Cortex of kidney (tissue), 1 donor: ENCODE measurements at places on chromosomes 1 and 21.

GRCh38 chr1:184033711-184034167 lies 3.8 kb downstream of the COLGALT2 start:
- no peak for DNase-seq

DNA sequence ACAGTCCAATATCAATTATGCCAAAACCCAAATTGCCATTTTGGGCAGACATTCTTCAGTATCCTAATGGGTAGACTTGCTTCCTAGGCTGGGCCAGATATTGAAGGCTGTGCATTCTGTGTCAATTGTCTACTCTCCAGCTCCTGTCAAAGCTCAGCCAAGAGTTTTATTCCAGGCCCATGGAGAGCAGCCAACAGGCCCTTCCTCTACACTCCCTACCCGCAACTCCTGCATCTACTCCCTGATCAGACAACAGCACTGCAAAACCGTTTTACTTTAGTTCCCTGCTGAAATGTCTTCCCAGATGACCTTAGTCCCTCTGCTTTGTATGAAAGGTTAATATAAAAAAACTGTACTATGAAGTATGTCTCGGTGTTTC lies 6.6 kb upstream of the ADORA3 start:
- DNase-seq = no peak

GRCh38 chr1:176101951-176102642 lies 105.0 kb downstream of the COP1 start:
- DNase-seq = no peak

GRCh38 chr1:186536273-186536890 lies 75.5 kb upstream of the PDC start:
- DNase-seq = no peak

DNA sequence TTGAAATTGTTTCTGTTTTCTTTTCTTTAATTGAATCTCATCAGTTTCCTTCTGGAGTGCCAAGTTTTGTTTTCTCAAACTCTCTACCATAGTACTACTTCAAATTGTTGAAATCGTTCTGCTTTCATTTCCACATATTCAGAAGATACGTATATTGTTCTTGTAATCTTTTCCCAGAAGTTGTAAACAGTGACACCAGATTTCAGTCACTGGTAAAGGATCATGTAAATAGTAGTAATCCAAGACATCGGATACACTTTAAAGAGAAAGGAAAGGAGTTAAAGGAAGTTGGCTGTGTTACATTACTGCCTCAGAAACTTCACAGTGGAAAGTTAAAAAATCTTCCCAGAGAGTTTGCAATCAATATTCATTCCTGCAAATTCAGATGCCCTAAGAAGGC lies 67.5 kb downstream of the RGL1 start:
- DNase-seq = no peak

DNA sequence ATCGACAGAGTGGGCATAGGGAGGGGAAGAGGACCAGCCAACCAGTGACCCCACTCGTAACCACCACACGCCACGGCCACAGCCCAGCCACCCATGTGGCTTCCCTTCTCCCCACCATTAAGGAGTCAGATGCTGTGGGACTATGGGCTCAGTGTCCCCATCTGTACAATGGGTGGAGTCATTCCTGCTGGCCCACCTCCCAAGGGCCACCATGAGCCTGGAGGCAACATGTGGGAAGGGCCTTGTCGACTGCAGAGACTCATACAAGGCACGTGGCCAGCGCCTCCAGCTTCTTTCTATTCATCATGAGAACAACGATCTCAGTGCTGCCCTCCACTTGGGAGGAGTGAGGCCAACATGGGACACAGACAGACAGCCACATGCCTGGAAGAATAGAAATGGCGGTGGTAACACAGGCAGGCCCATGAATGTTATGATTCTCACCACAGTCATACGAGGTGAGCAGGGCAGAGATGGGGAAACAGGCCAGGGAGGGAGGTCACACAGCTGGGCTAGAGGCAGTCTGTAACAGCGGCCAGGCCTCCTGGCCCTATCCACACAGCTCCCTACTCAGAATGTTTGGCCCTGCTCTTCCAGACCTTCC lies 16.1 kb downstream of the LRP8 start:
- no peak for DNase-seq

GRCh38 chr1:26281971-26282370 lies 2.1 kb downstream of the SH3BGRL3 start:
- no peak for DNase-seq

GRCh38 chr1:44628962-44629756 lies 45.1 kb downstream of the TMEM53 start:
- no peak for DNase-seq

DNA sequence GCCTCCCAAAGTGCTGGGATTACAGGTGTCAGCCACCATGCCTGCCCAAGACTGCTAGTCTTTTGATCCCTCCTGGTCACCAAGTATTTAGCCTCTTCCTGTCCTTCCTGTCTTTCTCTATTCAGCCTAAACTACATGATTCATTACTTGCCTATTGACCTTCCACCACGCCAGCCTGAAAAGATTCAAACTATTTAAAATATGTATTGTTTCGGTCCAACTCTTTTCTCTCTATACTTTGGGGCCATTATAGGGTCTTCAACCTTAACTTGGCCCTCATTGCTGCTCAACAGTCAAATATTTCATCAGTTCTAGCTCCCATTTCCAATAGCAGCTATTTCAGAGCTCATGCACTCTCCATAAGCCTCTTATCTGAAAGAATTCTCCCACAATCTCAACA lies 153.0 kb downstream of the TNFSF18 start:
- DNase-seq = no peak

- no peak for DNase-seq
Observed at GRCh38 chr1:92291372-92291999, 7.3 kb downstream of the GLMN start.

GRCh38 chr1:221937155-221937953 lies 195.5 kb upstream of the DUSP10 start:
- DNase-seq = no peak

GRCh38 chr1:24828183-24828886 lies 83.1 kb downstream of the CLIC4 start:
- DNase-seq = no peak

DNA sequence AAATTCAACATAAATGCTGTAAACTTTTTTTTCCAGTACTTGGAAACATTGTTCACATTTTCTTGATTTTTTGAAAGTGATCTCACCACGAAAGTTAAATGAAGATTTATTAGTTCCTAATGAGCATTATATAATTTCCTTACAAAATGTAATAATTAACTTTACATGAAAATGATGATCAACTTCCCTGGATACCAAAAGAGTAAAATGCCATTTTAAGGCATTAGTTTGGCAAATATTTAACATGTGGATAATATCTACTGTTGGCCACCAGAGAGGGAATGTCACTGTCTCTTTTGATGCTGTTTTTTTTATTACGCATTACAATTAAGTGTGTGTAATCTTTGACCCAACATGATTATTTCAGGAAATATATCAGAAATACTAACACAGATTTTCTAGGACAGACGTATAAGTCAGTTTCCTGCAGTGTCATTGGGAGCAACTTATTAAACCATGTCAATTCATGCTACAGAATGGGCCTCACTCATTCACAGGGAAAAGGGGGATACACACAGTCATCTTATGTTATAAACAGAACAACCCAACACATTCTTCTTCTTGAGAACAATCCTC lies 903.9 kb upstream of the ADGRL2 start:
- DNase-seq = no peak

- DNase-seq = no peak
Observed at GRCh38 chr1:37478890-37479254, 4.5 kb downstream of the ZC3H12A start.

- no peak for DNase-seq
Observed at GRCh38 chr1:239719642-239720258, 333.4 kb downstream of the CHRM3 start.

GRCh38 chr1:31227891-31228568 lies 11.7 kb downstream of the NKAIN1 start:
- DNase-seq = no peak

GRCh38 chr1:78549891-78550290 lies 59.1 kb downstream of the PTGFR start:
- DNase-seq = no peak

- DNase-seq = no peak
Observed at GRCh38 chr1:245999697-246000637, 507.1 kb downstream of the SMYD3 start.

DNA sequence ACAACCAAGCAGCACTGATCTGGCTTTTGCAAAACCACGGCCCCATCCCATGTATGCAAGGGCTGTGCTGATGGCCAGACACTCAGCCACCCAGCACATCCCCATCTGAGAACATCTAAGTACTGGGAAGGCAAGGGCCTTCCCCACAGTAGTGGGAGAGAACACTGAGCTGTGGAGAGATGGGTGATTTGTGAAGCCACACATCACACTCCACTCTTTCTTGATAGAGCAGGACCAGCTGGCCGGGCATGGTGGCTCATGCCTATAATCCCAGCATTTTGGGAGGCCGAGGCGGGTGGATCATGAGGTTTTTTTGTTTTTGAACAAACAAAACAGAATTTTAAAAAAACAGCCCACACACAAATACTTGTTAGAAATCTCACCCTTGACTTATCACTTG lies 28.2 kb upstream of the RXRG start:
- DNase-seq = no peak

DNA sequence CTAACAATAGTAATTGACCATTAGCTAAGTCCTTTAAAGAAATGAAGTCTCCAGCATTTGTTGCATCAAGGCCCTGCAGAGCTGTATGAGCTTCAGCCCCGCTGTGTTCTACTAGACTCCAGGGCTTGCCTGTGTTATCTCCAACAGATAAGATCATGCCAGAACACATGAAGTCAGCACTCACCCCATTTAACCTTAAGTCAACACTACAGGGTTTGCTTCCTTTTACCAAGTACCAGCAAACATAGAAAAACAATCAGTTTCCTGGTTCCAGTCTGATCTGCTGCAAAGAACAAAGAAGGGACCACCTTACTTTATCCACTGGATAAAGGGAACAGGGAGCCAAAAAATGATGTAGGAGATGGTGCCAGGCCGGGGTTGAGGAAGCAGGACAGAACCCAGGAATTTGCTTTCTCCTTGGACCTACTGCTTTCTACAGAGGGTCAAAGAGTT lies 41.3 kb upstream of the ENAH start:
- DNase-seq = no peak

DNA sequence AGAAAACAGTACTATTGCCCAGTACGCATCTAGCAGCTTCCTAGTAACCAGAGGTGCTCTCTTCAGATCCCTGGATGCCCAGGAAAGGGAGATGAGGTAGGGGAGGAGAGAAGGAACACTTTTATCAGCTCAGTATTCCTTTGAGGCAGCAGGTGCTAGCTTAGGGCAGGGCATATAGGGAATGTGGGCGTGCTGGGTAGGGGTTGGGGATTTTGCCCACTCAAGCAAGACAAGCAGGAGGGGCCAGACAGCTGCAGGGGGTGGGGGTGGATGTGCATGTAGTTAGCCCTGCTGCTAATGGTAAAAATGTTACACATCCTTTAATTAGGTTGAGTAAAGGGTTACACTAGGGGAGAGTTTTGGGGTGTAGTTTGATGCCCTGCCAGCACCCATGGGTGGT lies 18.1 kb upstream of the AVPR1B start:
- DNase-seq = no peak

- DNase-seq = no peak
Observed at GRCh38 chr1:185318431-185319138, 1.5 kb upstream of the IVNS1ABP start.

DNA sequence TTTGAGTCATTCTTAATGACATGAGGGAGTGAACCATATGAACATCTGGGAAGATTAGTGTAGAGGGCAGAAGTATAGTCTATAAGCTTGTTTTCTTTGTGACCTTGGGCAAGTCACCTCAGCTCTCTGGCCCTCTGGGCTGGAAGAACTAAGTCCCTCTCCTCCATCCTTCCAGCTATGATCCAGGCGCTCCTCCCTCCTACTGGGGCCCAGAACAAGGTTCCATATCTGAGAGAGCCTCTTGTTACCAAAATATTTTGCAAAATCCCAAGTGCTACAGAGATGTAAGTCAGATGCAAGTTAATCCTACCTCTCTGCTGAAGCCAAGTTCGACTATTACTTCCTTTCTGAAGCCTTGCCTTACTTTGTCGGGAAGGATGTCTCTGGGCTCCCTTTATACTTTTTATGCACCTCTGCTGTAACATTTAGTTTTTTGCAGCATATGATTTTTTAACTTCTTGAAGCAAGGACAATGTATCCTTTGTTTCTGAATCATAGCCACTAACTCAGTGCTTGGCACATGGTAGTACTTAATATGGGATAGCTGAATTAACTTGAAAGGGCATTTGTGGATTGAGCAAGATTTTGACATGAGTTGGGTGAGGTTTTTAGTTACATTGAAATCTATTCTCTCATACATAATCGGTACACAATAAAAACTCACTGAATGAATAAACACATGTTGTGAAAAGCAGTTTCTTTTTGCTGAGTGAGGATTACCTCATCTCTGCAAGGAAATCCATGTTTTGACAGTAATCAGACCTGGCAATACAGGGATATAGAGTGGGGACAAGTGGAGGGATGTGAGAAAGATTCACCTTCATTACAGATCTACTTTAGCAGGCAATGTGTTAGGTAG lies 54.7 kb upstream of the BEND5 start:
- no peak for DNase-seq

DNA sequence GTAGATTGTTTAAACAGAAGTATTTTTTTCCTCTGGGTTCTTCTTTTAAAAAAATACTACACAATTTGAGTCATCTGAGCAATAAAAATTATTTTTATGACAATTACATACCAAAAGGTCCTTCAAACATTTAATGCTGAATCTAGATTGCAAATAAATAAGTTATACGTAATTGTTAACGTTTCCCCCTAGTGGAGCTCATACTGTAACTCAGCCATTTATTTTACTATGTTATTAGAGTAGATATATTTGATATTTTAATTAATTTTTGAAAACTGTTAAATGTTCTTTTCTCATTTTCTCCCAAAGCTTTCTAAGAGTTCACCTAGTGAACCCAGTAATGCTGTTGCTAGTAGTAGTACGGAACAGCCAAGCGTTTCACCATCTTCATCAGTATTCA lies 33.5 kb downstream of the ZMYM1 start:
- DNase-seq = no peak

GRCh38 chr1:19618428-19618827 lies 25.7 kb upstream of the NBL1 start:
- no peak for DNase-seq

GRCh38 chr1:52748119-52748518 lies 21.9 kb downstream of the ZYG11B start:
- no peak for DNase-seq

DNA sequence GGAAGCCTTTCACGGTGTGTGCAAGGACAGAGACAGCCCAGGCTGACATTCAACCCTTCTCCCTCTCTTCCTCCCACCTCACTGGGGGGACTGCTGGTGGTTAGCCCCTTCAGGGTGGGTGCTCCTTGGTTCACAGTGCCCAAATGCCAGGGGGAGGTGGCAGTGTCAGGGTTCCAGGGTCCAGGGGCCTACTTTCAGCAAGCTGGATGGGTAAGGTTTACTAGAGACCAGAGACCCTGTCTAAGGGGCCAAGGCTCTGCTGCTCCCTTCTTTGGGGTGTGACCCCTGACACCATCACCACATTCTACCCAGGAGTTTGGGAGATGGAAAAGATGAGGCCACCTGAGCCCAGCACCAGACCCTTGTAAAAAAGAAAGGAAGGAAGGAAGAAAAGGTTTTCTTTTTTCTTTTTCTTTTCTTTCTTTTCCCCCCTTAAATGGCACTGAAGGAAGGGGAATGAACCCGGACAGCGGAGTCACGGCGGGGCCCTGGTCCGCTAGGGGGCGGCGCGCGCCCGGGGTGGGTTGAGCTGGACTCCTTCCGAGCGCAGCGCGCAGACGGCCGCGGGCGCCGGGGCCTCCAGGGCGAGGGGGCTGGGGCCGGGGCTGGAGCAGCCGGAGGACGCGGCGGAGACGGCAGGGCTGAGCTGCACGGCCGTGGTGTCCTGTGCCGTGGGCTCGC lies 18.8 kb downstream of the KNCN start:
- DNase-seq = no peak

- no peak for DNase-seq
Observed at GRCh38 chr1:156401681-156402081, 32.7 kb downstream of the RHBG start.

- DNase-seq = no peak
Observed at GRCh38 chr1:82775406-82776000, 974.8 kb downstream of the ADGRL2 start.
